ENCODE measurements at places on chromosomes 1 and 21. TPM values are rescaled to one million over a fixed set of nuclear protein-coding genes. Genes with fewer than 3 reads are reported as not detected.

NTNG1 gene
- total RNA-seq, result not detected

PSMD4 gene
- total RNA-seq, result 196 TPM

KCNT2 gene
- total RNA-seq, result not detected

ESPN gene
- 0.44 TPM for total RNA-seq

UBASH3A gene
- total RNA-seq, result 0.26 TPM

RASAL2 gene
- total RNA-seq, result 19.1 TPM

MORC3 gene
- 10.2 TPM for total RNA-seq

ADAM30 gene
- not detected for total RNA-seq

IL20 gene
- total RNA-seq, result not detected

OR2L13 gene
- total RNA-seq, result not detected

RPS6KC1 gene
- 10.2 TPM for total RNA-seq

DMRTA2 gene
- 0.13 TPM for total RNA-seq

MAEL gene
- total RNA-seq, result not detected

PRKAA2 gene
- total RNA-seq, result 2.6 TPM

TRIM67 gene
- 0.21 TPM for total RNA-seq

EFCAB14 gene
- total RNA-seq, result 27.7 TPM

CELA2A gene
- total RNA-seq, result not detected

POGZ gene
- 20.2 TPM for total RNA-seq

HP1BP3 gene
- total RNA-seq, result 114 TPM

GSTM2 gene
- 4.5 TPM for total RNA-seq

IL23R gene
- not detected for total RNA-seq

PLCH2 gene
- 0.41 TPM for total RNA-seq

F5 gene
- 0.08 TPM for total RNA-seq

ADORA3 gene
- not detected for total RNA-seq

C1QA gene
- total RNA-seq, result not detected

SPATA17 gene
- 3.0 TPM for total RNA-seq

S100A14 gene
- total RNA-seq, result 0.40 TPM

SLC26A9 gene
- total RNA-seq, result 0.06 TPM

FAAP20 gene
- total RNA-seq, result 35.5 TPM

ADORA1 gene
- 1.2 TPM for total RNA-seq

TMCO4 gene
- 6.1 TPM for total RNA-seq

CHD5 gene
- 0.69 TPM for total RNA-seq

TMEM61 gene
- total RNA-seq, result 0.34 TPM

ST6GALNAC3 gene
- 0.68 TPM for total RNA-seq

TMPRSS15 gene
- total RNA-seq, result not detected

AIRE gene
- total RNA-seq, result not detected

Measured in A549 treated with CpdA at 1 μM for 4 hours (cell line).